Progenitor cell of endocrine pancreas (in vitro differentiated cells): ENCODE measurements at places on chromosomes 2 and 18. TPM values are rescaled to one million over a fixed set of nuclear protein-coding genes. Genes with fewer than 3 reads are reported as not detected.

Gene LAMA3
- total RNA-seq: 0.84 and 1.2 TPM in 2 replicates

Gene DOK6
- 7.0 and 7.2 TPM in 2 replicates for total RNA-seq

Gene CCDC142
- 39.9 and 42.0 TPM in 2 replicates for total RNA-seq

Gene HK2
- 18.2 and 20.0 TPM in 2 replicates for total RNA-seq

Gene ALLC
- 0.16 TPM in 1 of 2 replicates, not detected in the other for total RNA-seq

Gene ANKRD30BL
- total RNA-seq: not detected in 2 replicates

Gene IL1F10
- not detected in 2 replicates for total RNA-seq

Gene ASB18
- total RNA-seq: not detected in 2 replicates

Gene SULT1C2
- total RNA-seq: 15.4 and 16.3 TPM in 2 replicates

Gene ZNF396
- 4.5 and 5.9 TPM in 2 replicates for total RNA-seq

Gene SEMA4F
- 11.5 and 13.4 TPM in 2 replicates for total RNA-seq

Gene RAB6C
- 0.24 TPM in 1 of 2 replicates, not detected in the other for total RNA-seq

Gene STARD6
- not detected in 2 replicates for total RNA-seq

Gene OSR1
- total RNA-seq: 10.3 and 10.7 TPM in 2 replicates

Gene PSMA8
- total RNA-seq: 0.29 TPM in 1 of 2 replicates, not detected in the other

Gene ZNF892
- 18.0 and 18.4 TPM in 2 replicates for total RNA-seq

Gene KANSL3
- 53.6 and 57.7 TPM in 2 replicates for total RNA-seq

Gene YPEL5
- 63.6 and 65.4 TPM in 2 replicates for total RNA-seq
